ENCODE measurements at places on chromosomes 12 and 14.

GRCh38 chr12:133256321-133256720, 20.6 kb upstream of the ANHX start:
- no peaks in the 10 kb centered on the region for H3K4me1 ChIP-seq
- H3K4me3 ChIP-seq, result no peak overlapping the region
- no peaks in the 10 kb centered on the region for H3K27me3 ChIP-seq
- H3K27ac ChIP-seq, result no peak overlapping the region
- H3K36me3 ChIP-seq, result no peaks in the 10 kb centered on the region

- peaks cover 2% of the 10 kb centered on the region for H3K4me1 ChIP-seq
- H3K27me3 ChIP-seq, result no peaks in the 10 kb centered on the region
- H3K36me3 ChIP-seq, result peaks cover 27% of the 10 kb centered on the region
- no peak for DNase-seq
- H3K4me3 ChIP-seq, result no peak overlapping the region
Measured at GRCh38 chr12:52895726-52896189, 9.1 kb downstream of the KRT8 start.

DNA sequence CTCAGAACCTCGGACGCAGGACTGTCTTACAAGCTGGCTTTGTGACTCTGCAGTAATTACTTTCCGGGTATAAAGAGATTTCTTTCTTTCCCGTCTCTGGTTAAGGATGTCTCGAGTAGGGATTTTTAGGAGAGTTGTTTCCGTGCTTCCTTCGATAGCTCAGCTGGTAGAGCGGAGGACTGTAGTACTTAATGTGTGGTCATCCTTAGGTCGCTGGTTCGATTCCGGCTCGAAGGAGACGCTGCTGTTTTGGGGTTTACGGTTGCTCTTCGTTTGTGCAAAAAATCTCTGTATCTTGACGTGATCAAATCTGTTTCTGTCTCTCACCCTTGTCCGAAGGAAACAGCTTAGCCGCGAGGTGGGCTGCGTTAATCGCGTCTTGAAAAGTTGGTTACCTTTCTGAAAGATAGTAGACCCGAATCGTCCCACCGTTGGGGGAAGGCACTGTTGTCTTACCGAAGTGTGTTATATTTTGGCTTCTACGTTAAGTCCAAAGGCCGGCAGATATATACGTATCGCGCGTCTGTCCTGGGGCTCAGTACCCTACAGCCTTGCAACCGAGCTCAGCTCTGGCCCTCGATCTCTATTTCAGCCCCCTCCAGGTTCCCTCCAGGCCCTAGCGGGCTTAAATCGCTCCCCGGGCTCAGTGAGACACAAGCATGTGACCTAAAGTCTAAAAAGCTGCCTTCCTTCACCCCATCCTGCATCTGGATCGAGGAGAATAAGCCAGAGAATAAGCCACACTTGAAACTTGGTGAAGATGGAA, 1.1 kb upstream of the RNASE4 start:
- H3K4me1 ChIP-seq, result peaks cover 2% of the 10 kb centered on the region
- no peaks in the 10 kb centered on the region for H3K27me3 ChIP-seq
- peak overlapping the region; percentile 74 for H3K4me3 ChIP-seq
- DNase-seq, result peak; percentile 73
- peak overlapping the region; percentile 97 for H3K27ac ChIP-seq

GRCh38 chr12:22453511-22453910, 90.8 kb downstream of the C2CD5 start:
- peaks cover 3% of the 10 kb centered on the region for H3K36me3 ChIP-seq
- no peaks in the 10 kb centered on the region for H3K27me3 ChIP-seq
- H3K4me3 ChIP-seq, result no peak overlapping the region
- no peaks in the 10 kb centered on the region for H3K4me1 ChIP-seq

GRCh38 chr12:116050275-116050674, 227.2 kb downstream of the MED13L start:
- H3K4me1 ChIP-seq, result peaks cover 8% of the 10 kb centered on the region
- no peaks in the 10 kb centered on the region for H3K36me3 ChIP-seq
- no peaks in the 10 kb centered on the region for H3K27me3 ChIP-seq
- DNase-seq, result no peak
- H3K27ac ChIP-seq, result no peak overlapping the region
